ENCODE measurements at places on chromosomes 4 and X.
A peak's percentile ranks its signal among the peaks of the same experiment; 100 is the strongest.

- DNase-seq, result no peak
These were observed 245.0 kb upstream of the GEMIN8 start for GRCh38 chrX:14274691-14275090.

- DNase-seq, result no peak
These were observed 192.7 kb downstream of the GASK1B start for GRCh38 chr4:157980158-157980557.

GRCh38 chr4:153261914-153262313 lies 57.7 kb downstream of the TRIM2 start:
- no peak for DNase-seq

GRCh38 chr4:108567831-108568230 lies 52.5 kb upstream of the RPL34 start:
- no peak for DNase-seq

GRCh38 chr4:174080361-174080760 lies 203.1 kb downstream of the FBXO8 start:
- no peak for DNase-seq

DNA sequence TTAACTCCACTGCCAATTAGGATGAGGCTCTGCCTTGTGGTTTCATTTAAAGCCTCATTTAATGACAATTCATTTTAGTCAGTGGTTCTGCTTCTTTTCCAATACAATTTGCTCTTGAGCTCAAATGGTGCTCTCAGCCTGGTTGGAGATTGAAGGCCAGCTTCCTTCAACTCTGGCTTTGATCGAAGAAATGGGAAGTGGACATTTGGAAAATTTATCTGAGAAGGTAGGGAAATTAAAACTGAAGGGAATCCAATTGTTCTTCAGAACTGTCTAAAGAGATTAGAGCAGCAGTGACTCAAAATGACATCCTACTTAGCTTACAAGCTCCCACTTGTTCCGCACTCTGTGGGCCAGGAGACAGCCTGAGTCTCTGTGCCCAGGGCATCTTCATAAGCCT lies 206.8 kb downstream of the SMARCA1 start:
- no peak for DNase-seq

GRCh38 chrX:119155416-119156035 lies 27.9 kb upstream of the KIAA1210 start:
- no peak for DNase-seq

DNA sequence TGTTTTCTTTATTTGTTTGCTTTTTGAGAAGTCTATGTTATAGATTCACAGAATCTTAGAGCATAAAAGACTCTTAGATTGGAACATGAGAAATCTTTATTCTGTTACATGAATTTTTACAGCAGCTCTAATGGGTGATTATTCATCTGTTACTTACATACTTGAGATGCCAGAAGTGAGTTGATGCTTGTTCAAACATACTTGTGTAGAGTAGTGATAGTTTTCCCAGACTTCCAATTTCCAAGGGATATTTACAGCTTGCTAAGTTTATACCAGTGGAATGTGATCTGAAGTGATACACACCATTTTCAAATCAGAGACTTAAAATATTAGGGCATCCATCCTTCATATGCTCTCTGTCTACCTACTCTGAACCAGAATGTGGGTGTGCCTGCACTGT lies 252.9 kb upstream of the SMIM31 start:
- DNase-seq, result no peak

DNA sequence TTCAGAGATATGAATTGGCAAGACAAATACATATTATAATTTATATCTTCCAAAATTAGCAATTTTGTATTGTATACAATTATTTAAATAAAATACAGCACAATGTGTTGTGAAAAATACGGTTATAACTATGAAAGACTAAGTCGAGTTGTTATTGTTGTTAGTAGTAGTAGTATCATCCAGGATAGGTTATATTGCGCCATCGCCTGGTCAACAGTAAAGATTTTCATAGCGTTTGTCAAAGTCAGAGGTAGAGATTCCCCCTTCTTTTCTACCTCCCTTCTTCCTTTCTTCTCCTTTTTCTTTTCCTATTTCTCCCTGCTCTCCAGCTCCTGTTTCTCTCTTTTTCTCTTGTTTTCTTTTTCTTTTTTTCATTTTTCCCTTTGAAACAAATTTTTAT lies 499.1 kb upstream of the EPHA5 start:
- DNase-seq, result no peak

- no peak for DNase-seq
These were observed 185.6 kb downstream of the ADAMTS3 start for GRCh38 chr4:72383439-72383838.

DNA sequence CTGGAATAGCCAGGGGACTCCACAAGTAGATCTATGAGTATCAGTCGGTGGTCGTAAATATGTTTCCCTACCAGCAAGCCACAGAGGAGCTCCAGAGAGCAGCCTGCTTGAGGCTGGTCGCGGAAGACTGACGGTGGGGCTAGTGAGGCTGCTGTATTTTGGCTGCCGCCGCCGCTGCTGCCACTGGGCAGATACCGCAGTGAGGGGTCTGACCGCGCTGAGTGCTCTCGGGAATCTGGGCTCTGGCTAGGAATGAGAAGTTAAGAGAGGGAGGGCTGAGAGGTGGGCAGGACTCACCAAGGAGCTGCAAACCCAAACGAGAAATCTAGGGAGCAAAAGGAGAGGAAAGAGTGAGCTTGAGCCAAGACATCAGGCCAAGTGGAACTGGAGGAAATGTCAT lies at the start of gene EXOC1L:
EXOC1L (plus strand) TSS at position 157 of the 400 bp plus-strand sequence; CDS start at position 394, 237 bp downstream.
- DNase-seq, result no peak

GRCh38 chr4:188432328-188432727 lies 293.1 kb downstream of the TRIML1 start:
- DNase-seq, result no peak

DNA sequence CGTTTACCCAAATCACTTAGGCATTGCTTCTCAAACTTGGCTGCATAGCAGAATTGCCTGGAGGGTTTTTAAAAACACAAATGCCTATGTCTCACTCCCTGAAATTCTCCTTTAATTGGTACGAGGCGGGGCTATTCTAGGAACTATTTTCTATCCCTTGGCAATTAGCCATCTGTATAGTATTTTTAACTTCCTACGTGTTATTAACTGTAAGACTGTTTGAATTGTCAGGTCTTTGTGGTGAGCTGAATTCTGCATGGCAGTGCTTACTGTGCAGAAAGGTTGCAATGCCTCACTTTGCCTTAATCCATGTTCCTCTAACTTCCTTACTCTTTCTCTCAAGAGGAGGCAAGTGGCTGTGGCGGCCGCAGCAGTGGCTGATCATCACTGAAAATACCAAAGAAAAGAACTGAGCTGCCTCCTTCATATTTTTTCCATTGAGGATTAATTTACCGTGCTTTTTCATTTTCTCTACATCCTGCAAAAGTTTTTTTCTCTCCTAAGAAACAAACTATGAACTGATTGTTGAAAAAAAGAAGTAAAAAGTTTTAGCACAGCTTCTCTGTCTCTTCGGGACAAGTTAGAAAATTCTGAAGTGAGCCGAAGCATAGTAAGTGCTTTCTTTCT lies at the start of gene SHROOM3:
SHROOM3 (plus strand) TSS at position 329 of the 627 bp plus-strand sequence. CDS start 824 bp downstream, outside the sequence.
- no peak for DNase-seq

- no peak for DNase-seq
These were observed at the start of gene MYOZ2 for GRCh38 chr4:119135721-119136121. MYOZ2 (plus strand) TSS chr4:119135832; CDS start chr4:119136526, 694 bp downstream.

- DNase-seq, result no peak
These were observed 150.1 kb downstream of the HNRNPD start for GRCh38 chr4:82223715-82224114.

DNA sequence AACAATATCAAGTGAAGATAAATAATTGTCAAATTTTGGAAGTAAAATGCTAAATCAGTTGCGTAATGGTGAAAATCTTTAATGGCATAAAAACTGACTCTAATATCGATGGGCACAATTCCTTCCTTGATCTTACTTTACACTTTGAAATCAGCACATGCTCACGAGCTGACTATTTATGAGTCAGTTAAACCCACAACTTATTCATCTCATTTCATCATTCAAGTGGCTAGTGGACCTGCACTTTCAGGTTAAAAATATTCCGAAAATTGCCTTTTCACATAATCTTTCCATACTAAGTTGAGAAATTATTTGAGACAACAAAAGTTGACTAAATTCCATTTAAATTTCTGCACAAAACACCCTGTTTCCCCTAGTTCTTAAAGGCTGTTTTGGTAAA lies 582.1 kb upstream of the TENM3 start:
- no peak for DNase-seq

- no peak for DNase-seq
These were observed 123.4 kb upstream of the GUCY1A1 start for GRCh38 chr4:155543126-155543765.

GRCh38 chr4:151652841-151653547 lies 107.8 kb downstream of the GATB start:
- DNase-seq, result no peak

GRCh38 chr4:10013722-10014121 lies 7.6 kb downstream of the SLC2A9 start:
- no peak for DNase-seq

GRCh38 chr4:114287079-114287696 lies 307.7 kb upstream of the ARSJ start:
- no peak for DNase-seq

- no peak for DNase-seq
These were observed 2008.5 kb upstream of the TENM3 start for GRCh38 chr4:180234730-180235129.

DNA sequence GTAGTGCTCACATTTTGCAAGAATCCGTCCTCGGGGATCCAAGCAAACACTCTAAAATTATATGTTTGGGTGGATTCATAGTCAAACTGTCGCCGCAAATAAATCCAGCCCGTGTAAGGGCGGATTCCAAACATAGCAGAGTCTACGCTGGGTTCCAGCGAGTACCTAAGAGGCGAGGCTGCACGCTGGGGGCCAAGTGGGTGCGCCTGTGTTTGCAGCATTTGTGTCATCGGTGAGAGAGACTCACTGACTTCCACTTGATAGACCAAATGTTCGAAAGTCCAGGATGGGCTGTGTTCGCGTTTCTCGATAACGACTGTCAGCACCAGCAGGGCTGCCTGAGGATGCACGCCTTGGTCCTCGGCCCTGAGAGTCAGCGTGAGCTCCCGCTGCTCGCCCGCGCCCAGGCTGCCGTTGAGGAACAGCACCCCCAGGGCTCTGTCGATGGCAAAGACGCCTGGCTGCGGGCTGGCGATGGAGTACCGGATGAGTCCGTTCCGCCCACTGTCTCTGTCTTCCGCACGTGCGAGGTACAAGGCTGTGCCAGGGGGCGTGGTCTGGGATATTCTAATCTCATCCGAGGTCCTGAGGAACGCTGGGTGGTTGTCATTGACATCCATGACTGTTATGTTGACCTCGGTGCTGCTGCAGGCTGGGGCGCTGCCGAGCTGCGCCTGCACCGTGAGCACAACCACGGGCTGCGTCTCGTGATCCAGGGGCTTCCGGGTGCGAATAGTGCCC lies 158.7 kb downstream of the DCHS2 start:
- peak; percentile 4 for DNase-seq

DNA sequence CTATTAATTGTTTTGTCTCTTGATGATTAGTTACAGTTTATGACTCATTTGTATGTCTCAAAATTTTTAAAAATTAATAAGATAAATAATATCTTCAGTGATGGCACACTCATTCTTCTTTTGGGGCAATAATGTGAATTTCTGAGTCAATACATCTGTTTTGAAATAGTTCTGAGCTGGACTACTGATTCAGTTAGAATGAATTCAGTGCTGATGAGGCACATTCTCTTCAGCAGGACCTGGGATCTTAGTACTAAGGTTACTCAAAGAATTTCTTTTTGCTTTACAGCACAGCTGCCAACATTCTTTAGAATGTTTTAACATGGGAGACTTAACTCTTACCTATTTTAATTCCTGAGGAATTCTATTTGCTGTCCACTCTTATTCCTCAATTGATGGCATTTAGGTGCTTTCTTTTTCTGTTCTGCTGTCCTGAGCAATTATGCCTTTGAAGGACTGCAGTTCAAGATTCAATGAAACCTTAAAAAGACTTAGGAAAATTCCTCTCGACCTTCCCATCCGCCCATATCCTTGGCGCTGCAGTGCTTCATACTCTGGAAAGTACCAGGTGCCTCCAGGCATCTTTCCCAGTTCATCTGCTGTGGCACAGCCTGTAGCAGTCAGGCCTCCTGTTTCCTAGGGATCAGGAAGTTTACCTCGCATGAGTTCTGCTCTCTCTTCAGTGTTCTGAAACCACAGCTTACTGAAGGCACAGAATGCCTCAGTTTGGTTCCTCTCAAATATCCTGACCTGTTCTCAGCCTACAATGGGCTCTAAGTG lies 213.7 kb downstream of the FSTL5 start:
- DNase-seq, result no peak

DNA sequence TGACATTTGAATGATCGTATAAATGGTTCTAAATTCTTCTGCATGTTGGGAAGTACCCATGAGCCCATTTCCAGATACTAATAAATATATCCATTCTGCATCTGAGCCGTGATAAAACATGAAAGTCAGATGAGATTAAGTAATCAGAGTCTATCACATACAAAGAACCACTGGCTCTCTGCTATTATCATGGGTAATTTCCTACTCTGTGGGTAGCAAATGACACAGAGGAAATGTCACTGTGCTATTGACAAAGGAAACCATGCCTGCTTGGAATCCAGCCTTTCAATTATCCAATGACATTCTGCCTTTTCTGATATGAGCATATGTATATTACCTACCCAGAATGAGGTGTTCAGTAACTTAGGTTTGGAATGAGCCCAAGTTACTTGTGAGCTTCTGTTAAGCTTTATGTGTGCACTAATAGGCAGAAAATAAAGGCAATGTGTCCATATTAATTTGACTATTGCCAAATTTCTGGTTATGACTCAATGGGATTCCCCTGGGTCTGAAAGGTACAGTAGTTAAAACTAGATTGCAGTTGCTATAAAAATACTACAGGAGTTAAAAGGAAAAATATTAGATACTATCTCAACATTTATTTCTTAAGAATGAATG lies 238.7 kb upstream of the KCNIP4 start:
- DNase-seq, result no peak

GRCh38 chrX:129565046-129565650 lies 25.1 kb downstream of the OCRL start:
- DNase-seq, result no peak

- no peak for DNase-seq
These were observed 182.9 kb downstream of the C4orf33 start for GRCh38 chr4:129278868-129279267.

GRCh38 chrX:101252634-101253033 lies 33.0 kb downstream of the DRP2 start:
- DNase-seq, result no peak

DNA sequence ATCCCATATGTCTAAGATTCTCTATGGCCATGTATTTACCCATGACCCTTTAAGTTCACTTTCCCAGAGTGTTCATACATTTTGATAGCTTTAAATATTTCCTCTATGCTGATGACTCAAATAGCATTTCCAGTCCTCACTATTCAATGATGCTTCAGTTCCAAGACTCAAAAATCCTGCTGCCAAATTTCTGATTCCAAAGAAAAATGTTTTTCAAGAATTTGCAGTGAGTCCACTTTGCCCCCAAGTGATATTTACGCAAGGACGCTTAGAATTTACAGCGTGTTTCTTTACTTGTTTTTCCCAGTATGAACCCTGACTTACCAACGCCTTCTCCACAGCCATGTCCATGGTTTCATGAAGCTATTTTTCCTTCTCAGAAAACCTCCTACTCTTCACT lies 127.9 kb upstream of the PCDH18 start:
- DNase-seq, result no peak

All from stimulated activated CD8-positive, alpha-beta memory T cell treated with anti-CD3 and anti-CD28 coated beads, Interleukin-4, amount 100 ng/mL, for 1 hour (primary cell).